Daoy (cell line): ENCODE measurements at places on chromosomes 3 and 15. TPM values are rescaled to one million over a fixed set of nuclear protein-coding genes. Genes with fewer than 3 reads are reported as not detected.

DNA sequence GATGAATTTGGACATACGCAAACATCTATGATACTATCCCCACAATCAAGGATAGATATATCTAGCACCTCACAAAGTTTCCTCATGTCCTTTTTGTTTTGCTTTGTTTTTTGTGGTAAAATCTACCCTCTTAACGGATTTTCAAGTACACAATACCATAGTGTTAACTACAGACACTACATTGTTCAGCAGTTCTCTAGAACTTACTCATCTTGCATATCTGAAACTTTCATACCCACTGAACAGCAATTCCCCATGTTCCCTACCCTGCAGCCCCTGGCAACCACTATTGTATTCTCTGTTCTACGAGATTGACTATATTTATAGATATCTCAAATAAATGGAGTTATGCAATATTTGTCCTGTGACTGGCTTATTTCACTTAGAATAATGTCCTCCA lies 58.1 kb upstream of the TJP1 start:
- DNase-seq = no peak

GRCh38 chr3:38119248-38119544 lies 17.7 kb downstream of the ACAA1 start:
- DNase-seq = no peak

The XCR1 gene
- not detected in 2 replicates for total RNA-seq

The CLSTN2 gene
- 0.86 and 0.91 TPM in 2 replicates for total RNA-seq

DNA sequence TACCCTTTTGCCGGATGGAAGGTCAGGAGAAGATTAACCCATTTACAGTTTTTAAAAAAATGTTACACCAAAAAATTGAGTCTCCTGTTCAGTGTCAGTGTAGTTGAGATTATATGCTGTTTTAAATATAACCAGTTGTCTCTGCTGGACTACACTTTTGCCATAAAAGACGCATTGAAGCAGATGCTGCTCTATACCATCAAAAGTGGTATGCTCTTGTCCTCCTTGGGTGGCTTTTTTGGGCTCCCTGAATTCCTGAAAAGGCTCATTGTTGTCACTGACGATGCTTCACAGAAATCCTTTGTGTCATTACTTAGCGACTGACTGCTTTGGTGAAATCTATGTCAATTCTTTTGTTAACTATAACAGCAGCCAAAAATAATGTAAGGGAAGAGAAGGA lies 133.9 kb upstream of the SKOR1 start:
- no peak for DNase-seq

The ASB7 gene
- total RNA-seq = 6.5 and 8.1 TPM in 2 replicates

The SELENOT gene
- 201 and 204 TPM in 2 replicates for total RNA-seq

The GOLGA6L22 gene
- total RNA-seq = not detected in 2 replicates
